ENCODE measurements at places on chromosomes 3 and 15. TPM values are rescaled to one million over a fixed set of nuclear protein-coding genes. Genes with fewer than 3 reads are reported as not detected.

DNA sequence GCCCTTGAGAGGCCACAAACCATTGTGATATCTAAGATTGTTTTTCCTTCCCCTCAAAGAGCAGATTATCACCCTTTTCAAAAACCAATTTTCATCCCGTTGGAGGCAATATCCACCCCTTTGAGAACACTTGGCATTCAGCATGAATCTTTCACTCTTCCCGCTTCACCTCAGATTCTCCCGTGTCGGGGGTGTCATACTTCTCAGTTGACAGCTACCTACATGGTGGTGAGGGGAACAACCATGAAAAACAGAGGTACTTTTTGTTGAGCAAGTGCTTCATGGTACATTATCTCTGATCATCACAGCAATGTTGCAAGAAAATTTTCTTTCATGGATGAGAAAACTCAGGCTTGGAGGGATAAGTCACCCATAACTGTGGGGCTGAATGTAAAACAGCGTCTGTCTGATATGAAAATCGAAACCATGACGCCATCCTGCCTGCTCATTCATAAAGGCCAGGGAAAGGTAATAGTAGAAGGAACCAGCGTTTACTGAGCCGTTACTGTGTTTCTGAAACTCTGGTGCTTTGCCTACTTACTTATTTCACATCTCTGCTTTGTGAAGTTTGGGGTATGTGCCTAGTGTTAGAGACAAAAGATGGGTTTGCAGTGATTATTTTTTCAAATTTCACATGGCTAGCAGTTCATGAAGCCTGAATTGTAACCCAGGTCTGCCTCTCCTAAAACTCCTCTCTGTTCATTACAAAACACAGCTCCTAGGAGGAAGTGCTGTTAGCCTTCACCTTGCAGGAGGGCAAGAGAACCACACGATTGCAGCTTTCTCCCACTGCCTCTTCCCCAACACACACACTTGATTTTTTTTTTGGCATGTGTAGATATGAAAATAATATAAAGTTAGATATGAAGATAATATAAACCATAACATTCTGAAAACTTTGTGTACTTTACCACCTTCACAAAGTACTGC is 35.4 kb downstream of the SV2B start:
- no peaks in the 10 kb centered on the region for H3K36me3 ChIP-seq
- H3K4me1 ChIP-seq, result no peaks in the 10 kb centered on the region
- H3K27ac ChIP-seq, result no peak overlapping the region
- H3K27me3 ChIP-seq, result no peaks in the 10 kb centered on the region

- H3K4me1 ChIP-seq, result no peaks in the 10 kb centered on the region
- H3K27ac ChIP-seq, result peak overlapping the region; percentile 19
- peaks cover 28% of the 10 kb centered on the region for H3K27me3 ChIP-seq
- peak; percentile 67 for DNase-seq
These were observed 11.0 kb upstream of the PLXNA1 start for GRCh38 chr3:126971891-126972351.

DNA sequence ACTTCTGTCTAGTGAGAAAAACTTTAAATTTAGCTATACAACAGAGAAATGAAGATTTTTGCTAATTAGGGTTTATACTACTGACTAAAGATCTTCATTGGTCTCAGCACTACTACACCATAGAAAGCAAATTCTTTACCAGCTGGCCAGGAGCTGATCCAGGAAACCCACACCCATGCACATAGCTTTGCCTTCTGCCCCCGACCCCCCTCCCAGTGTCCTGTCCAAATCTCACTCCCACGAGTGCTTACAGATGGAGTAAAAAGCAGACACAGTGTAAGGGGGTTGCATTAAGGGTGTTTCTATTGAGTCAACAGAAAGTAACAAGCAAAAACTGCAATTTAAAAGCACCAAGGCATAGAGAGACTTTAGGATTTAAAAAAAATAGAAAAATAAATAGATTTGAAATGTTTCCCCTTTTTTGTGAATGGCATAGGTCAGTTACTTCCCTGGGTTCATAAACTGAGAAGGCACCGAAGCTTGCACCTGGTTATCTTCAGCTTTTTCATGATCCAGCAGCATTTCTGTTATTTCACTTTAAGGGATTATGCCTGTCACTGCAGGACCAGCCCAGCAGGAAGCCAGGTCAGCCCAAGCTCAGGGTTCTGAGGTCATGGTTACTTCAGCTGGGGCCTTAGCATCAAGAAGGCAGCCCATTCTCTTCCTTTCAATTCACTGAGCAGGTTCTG is 124.3 kb downstream of the CTNNB1 start:
- DNase-seq, result no peak
- H3K4me3 ChIP-seq, result no peak overlapping the region
- H3K4me1 ChIP-seq, result peaks cover 6% of the 10 kb centered on the region
- H3K36me3 ChIP-seq, result no peaks in the 10 kb centered on the region

DNA sequence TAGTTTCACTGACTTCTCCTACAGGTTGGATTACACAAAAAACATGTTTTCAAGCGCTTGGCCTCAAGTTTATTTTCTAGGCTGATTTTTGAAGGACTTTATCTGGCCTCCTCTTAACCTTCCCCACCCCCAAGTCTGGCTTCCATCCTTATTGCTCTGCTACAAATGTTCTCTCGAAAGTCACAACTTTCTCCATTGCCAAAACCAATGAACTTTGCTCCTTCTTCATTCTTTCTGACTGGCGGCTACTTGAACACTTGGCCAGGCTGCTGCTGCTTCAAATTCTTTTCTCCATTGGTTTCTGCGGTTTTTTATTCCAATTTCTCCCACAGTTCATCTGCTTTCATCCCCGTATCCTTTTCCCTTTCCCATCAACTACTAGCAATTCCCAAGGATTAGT is 106.6 kb downstream of the TOP2B start:
- no peaks in the 10 kb centered on the region for H3K36me3 ChIP-seq
- H3K4me1 ChIP-seq, result peaks cover 83% of the 10 kb centered on the region
- peak overlapping the region; percentile 81 for H3K27ac ChIP-seq
- H3K27me3 ChIP-seq, result no peaks in the 10 kb centered on the region
- H3K4me3 ChIP-seq, result no peak overlapping the region
- no peak for DNase-seq

GRCh38 chr3:174336784-174337183 is 522.4 kb upstream of the NAALADL2 start:
- no peaks in the 10 kb centered on the region for H3K27me3 ChIP-seq
- H3K4me1 ChIP-seq, result no peaks in the 10 kb centered on the region
- no peaks in the 10 kb centered on the region for H3K36me3 ChIP-seq

DNA sequence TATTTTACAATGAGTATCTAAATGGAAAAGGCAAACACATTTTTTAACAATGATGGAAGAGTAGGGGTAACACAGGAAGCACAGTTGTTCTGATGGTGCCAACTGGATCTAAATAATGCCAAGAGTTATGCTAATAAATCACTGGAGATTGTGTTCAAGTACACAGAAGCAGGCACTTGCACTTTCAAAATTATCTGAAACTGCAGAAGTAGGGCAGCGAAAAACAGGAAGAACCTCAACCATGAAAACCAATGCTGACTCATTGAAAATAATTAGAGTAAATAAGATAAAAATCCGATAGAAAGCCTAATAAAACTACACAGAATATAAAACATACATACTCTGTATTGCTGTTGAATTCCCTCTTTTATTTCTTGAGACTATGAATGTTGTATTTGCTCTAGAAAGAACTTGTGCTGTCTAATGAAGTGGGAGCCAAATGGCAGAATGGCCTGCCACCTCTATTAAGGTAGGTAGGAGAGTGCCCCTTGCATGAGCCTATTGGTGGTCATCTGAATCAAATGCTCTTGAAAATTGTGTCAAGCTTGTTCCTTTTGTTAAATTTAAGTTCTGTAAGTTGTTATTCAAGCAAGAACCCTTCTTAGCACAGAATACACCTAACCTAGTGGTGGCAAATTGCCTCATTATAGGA is 93.7 kb downstream of the ABI3BP start:
- no peak for DNase-seq
- H3K36me3 ChIP-seq, result no peaks in the 10 kb centered on the region
- H3K27me3 ChIP-seq, result no peaks in the 10 kb centered on the region
- H3K4me1 ChIP-seq, result no peaks in the 10 kb centered on the region

DNA sequence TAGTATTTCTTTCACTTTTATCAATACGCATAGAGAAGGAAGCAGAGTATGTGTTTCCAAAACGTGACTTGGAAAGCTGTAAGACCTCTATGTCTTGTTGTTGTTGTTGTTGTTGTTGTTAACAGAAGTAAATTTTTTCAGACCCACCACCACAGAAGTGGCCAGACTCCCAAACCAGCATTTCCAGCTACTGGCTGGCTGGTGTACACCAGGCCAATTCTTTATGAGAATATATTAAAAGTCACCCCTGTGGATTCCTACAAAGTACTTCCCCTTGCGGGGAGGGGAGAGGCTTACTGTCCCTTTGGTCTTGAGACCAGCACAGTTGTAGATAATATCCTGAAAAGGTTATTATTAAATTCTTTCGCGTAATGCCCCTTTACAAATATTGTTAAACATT is 1.6 kb upstream of the FOXP1 start:
- DNase-seq, result no peak
- no peaks in the 10 kb centered on the region for H3K27me3 ChIP-seq
- H3K36me3 ChIP-seq, result no peaks in the 10 kb centered on the region
- H3K27ac ChIP-seq, result peak overlapping the region; percentile 99
- peak overlapping the region; percentile 88 for H3K4me3 ChIP-seq

DNA sequence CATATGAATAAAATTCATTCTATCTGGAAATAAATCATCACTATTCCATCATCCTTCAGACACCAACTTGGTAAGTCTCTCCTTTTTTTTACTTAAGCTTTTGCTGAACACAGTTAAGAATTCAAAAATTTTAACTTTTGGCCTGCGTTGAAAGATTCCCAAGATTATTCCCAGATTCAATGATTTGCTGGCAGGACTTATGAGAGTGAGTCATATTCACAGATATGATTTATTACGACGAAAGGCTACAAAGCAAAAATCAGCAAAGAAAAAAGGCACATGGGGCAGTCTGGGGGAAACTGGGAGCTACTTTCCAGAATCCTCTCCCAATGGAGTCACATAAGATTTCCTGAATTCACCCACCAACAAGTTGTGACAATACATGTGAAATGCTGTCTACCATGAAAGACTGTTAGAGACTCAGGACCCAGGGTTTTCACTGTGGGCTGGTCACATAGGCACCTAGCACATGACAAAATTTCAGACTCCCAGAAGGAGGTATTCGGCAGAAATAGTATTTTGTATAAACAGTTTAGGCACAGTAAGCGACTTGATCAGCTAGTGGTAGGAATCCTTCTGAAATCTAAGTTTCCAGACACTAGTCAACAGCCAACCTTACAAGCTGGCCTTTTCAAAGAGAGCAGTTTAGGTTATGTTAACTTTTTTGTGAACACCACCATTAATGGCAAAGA is 82.1 kb downstream of the DLG1 start:
- H3K4me1 ChIP-seq, result peaks cover 36% of the 10 kb centered on the region
- H3K36me3 ChIP-seq, result no peaks in the 10 kb centered on the region
- DNase-seq, result no peak
- H3K27ac ChIP-seq, result no peak overlapping the region

Gene KIF7
- total RNA-seq, result 2.4 TPM

GRCh38 chr3:2303566-2303965 is 204.9 kb downstream of the CNTN4 start:
- no peak overlapping the region for H3K4me3 ChIP-seq
- no peak for DNase-seq
- H3K36me3 ChIP-seq, result no peaks in the 10 kb centered on the region

All from left ventricle myocardium inferior (tissue), 1 donor.